Activated CD4-positive, alpha-beta T cell treated with anti-CD3 and anti-CD28 coated beads for 24 hours (primary cell): ENCODE measurements at places on chromosomes 7 and 10.

DNA sequence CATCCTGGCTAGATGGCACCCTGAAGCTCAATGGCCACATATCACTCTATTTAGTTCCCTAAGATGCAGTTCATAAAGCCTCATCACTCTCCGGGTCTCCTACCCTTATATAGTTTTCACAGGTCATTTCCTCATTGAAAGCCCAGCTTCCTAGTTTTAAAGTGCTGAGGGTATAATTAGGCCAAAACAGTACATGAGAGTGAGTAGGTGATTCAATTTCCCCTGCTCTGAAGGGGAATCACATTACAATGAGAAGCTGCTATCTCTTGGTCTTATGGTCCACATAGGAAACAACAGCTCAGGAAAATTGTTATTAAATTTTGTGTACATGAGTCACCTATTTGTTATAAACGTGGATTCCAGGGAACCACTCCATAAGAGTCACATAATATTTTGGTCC, 162.0 kb downstream of the SEMA3E start:
- no peak for DNase-seq

GRCh38 chr10:26628395-26628794, 69.1 kb upstream of the PDSS1 start:
- DNase-seq: no peak

DNA sequence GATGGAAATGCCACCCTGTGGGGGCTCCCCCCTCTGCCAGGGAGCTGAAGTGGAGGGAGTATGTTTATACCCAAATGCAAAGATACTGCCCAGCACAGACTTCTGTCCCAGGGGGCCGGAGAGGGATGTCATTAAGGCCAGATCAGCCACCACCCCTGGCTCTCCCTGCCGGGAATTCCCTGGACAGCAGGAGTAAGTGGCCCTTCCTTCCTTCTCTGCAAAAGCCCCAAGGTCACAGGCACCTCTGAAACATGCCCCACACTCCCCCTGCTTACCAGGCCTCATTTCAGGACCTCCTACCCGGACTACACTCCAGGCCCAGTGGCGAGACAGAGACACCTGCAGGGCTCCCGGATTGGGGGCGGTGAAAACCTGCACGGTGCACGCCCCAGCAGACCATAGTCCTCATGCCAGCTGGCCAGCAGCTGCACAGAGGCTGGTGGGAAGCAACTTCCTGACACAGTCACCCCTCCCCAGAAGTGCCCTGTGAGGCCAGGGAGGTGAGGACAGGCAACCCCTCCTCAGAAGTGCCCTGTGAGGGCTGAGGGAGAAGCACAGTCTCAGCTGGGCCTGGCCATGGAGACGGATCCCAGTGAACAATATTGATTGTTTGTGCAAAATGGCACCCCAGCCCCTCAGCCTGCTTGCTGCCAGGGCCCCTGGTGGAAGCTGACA, 33.0 kb upstream of the RET start:
- no peak for DNase-seq

DNA sequence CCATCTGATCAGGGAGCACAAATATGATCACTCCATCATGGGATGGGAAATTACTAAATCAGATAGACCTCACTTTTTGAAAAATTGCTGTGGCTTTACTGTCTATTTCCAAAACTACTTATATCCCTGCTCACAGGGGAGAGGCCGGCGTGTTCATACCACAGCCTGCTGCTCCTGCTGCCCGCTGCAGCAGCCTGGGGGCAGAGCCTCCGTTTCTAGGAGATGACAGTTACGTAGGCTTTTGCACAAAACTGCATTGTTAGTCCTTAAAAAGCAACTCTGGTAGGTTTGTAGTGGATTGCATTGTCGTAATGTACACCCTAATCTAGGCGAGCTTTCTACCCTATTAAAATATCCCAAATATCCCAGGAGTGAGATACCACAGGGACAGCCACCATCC, 203.7 kb downstream of the EBF3 start:
- no peak for DNase-seq

DNA sequence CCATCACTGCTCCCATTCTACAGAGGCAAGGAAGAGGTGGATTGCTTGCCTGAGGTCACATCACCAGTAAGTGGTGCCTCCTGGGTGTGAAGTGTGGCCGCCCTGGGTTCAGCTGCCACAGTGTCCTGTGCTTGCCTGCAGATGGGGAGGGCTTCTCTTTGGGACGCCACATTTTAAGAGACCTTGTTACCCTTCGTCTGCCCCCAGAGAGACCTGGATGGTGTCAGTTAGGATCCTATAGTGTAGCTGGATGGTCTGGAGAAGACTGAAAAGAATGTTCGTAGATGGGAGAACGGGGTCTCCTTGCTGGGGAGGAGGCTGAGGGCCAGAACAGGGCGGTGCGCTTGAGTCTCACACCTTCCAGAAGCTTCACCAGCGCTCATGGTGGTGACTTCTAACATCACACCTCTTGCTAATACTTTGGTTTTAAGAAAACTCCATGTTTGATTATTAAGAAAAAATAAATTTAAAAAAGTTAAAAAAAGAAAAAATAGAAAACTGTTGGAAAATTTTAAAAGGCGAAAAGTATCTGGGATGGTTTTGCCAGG, 2.3 kb downstream of the DOCK1 start:
- DNase-seq: no peak

- DNase-seq: no peak
Observed at GRCh38 chr7:140674899-140675701, 2.4 kb downstream of the ADCK2 start.

GRCh38 chr7:101066833-101067177, 18.5 kb upstream of the TRIM56 start:
- no peak for DNase-seq
